ENCODE measurements at places on chromosomes 4 and X.

- no peak for DNase-seq
These were observed 201.2 kb downstream of the NPNT start for GRCh38 chr4:106096454-106096853.

DNA sequence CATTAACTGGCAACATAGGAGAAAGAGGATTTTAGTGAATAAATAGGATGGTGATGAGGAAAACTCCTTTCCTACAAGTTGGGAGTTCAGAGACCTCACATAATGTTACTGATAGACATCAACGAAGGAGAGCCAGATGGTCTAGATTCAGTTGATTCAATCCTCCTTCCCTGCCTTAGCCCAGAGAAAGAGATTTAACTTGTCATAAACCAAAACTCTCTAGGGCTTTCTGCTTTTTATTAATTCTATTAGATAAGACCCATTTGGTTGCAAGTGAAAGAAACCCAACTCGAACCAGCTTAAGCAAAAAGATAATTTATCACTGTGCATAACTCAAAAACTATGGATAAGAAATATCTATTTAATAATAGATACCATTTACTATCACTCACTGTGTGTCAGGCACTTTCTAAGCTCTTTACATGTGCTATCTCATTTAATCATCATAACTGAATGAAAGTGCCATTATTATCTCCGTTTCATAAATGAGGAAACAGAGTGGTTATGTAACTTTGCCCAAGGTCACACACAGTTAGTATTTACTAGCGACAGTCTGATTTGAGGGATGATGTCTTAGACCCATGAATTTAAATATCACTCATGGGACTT lies 4.3 kb upstream of the UNC5C start:
- no peak for DNase-seq

- no peak for DNase-seq
These were observed 21.9 kb upstream of the MAD2L1 start for GRCh38 chr4:120088507-120088906.

GRCh38 chr4:156829201-156829873 lies 142.3 kb downstream of the PDGFC start:
- DNase-seq: no peak

DNA sequence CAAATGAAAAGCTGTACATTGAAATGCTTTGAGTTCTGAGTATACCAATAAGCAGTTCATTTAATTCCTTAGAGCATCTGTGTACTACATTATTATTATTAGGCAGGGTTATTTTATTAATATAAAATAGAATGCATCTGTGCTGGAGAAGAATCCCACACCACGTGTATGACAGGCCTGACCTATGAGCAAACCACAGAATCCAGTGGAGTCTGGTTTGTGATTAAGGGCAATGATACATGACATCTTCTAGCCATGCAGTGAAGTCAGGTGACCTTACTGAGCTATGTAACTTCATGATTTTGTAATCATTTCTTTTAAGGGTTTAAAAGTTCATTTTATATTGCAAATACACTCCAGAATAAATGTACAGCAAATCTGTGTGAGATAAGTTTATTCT lies 1165.0 kb upstream of the TENM3 start:
- no peak for DNase-seq

- DNase-seq: no peak
These were observed 238.2 kb downstream of the MGST2 start for GRCh38 chr4:139903845-139904244.
